ENCODE measurements at places on chromosomes 2 and 18. TPM values are rescaled to one million over a fixed set of nuclear protein-coding genes. Genes with fewer than 3 reads are reported as not detected.

BABAM2 gene
- total RNA-seq: 56.8 TPM

C1QL2 gene
- total RNA-seq: not detected

- DNase-seq: peak; percentile 81
Measured at GRCh38 chr2:119367472-119368099, 809 bp downstream of the DBI start.

GRCh38 chr2:139374296-139374850, 594.2 kb upstream of the NXPH2 start:
- no peak for DNase-seq

DNA sequence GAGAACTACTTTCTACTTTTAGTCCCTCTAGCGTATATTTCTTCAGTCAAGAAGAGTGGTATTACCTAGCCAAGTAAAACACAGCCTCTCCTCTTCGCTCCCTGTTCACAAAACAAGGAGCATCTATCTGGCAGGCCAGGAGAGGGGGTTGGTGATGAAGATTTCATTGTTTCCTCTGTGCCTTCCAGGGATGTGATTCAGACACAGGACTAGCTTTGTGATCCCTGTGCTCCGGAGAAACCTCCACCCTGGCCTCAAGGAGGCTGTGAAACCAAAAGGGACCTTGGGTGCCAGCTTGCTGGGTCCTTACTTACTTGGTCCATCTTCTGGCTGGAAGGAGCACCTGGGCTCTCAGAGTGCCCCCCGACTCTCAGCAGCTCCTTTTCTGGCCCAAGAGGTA, 5.7 kb downstream of the RHOB start:
- DNase-seq: no peak

GRCh38 chr2:223989206-223989855, 32.1 kb downstream of the MRPL44 start:
- DNase-seq: no peak

ILKAP gene
- total RNA-seq: 26.7 TPM

UGT1A8 gene
- total RNA-seq: not detected

DNA sequence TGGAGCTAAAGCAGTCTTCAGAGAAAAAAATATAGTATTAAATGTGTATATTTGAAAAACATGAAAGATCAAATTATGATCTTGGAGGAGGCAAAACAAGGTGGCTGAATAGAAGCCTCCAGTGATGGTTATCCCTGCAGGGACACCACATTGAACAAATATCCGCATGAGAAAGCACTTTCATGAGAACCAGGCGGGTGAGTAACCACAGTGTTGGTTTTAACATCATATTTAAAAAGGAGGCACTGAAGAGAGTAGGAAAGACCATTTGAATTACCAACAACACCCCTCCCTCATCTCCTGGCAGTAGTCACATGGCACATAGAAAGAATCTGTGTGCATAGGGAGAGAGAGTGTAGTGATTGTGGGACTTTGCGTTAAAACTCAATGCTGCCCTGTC, 759.6 kb upstream of the NRXN1 start:
- DNase-seq: no peak

GRCh38 chr18:67239826-67240225, 276.7 kb downstream of the DSEL start:
- DNase-seq: no peak

TM4SF20 gene
- total RNA-seq: not detected

SCN1A gene
- 0.92 TPM for total RNA-seq

DNA sequence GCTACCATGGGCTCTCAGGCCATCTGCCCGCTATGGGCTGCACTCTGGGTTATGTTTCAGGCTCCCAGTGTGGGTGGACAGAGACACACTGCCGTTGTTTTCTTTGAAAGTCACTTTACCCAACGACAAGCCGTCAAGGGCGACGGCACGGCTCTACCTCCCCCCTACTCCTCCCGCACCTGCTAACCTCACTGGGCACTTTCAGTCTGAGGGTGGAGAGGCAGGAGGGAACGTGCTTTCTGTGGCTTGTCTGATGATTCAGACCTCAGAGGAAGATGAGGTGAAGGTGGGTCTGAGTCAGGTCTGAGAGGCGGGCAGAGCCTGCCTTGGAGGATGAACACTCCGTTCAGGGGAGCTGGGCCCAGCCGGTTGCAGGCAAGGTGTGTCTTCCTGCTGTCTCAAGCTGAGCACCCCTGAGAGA, 147.6 kb upstream of the HDAC4 start:
- DNase-seq: no peak

POLE4 gene
- total RNA-seq: 37.9 TPM

MIB1 gene
- 18.9 TPM for total RNA-seq

AGXT gene
- 0.12 TPM for total RNA-seq

DNA sequence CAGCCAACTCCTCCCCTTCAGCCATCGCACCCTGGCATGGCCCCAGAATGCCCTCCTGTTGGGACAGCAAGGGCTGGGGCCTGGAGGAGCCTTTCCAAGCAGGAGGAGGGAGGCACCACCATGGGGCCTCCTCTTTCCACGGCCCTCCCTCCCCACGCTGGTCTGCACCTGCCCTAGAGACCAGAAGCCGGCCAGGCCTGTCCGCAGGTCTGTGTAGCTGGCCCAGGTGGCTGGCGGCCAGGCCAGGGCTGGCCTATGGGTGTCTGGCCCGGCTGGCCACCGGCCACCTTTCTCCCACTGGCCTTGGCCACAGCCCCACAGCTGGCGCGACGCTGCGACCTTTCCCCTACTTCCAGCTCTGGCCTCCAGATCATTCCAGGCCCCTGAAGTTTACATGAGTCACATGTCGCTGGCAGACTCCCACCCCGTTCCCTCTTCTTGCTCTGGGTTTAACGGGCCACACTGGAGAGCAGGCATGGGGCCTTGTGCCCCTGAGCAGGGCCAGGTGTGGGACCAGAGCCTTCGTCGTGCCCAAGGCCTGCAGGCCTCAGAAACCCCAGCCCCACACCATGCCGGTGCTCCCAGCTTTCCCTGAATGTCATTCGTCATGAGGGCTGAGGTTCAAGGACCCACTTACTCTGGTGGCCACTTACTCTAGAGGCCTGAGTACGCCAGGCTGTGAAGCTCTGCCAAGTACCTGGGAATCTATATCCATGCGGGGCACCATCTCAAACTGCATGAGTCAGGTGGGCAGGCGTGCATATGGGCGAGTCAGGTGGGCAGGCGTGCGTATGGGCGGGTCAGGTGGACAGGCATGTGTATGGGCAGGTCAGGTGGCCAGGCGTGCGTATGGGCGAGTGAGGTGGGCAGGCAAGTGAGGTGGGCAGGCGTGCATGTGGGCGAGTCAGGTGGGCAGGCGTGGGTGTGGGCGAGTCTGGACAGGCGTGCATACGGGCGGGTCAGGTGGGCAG, 33.3 kb upstream of the KLF11 start:
- DNase-seq: peak; percentile 96
